B cell (primary cell): ENCODE measurements at places on chromosomes 12 and 14. TPM values are rescaled to one million over a fixed set of nuclear protein-coding genes. Genes with fewer than 3 reads are reported as not detected.

- DNase-seq, result no peak
- no peak overlapping the region for H3K27ac ChIP-seq
- no peaks in the 10 kb centered on the region for H3K4me1 ChIP-seq
- H3K4me3 ChIP-seq, result no peak overlapping the region
- peaks cover 15% of the 10 kb centered on the region for H3K36me3 ChIP-seq
- no peaks in the 10 kb centered on the region for H3K27me3 ChIP-seq
Measured at GRCh38 chr12:112307317-112308011, 74.8 kb downstream of the HECTD4 start.

DNA sequence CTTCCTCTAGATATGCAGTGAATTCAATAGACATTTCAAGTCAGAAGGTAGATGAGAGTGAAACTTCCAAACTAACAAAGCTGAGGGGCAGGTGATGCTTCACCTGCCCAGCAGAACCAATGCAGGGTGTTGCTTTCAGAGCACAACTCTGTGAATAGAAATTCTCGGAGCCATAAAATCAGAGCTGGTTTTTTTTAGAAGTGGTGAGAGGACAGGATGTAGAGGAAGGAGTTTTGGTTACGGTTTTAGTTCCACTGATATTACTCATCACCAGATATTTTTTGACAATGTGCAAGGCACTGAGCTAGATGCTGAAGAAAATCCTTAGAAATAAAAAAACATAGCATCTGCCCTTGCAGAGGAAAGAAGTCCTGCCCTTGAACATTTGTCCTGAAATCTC is 62.2 kb downstream of the BMP4 start:
- no peaks in the 10 kb centered on the region for H3K27me3 ChIP-seq
- no peaks in the 10 kb centered on the region for H3K4me1 ChIP-seq
- H3K4me3 ChIP-seq, result no peak overlapping the region
- DNase-seq, result no peak

- H3K36me3 ChIP-seq, result no peaks in the 10 kb centered on the region
- no peaks in the 10 kb centered on the region for H3K27me3 ChIP-seq
- no peak for DNase-seq
- H3K4me3 ChIP-seq, result no peak overlapping the region
- H3K27ac ChIP-seq, result no peak overlapping the region
Measured at GRCh38 chr12:127536833-127537428, 730.0 kb upstream of the TMEM132C start.

DNA sequence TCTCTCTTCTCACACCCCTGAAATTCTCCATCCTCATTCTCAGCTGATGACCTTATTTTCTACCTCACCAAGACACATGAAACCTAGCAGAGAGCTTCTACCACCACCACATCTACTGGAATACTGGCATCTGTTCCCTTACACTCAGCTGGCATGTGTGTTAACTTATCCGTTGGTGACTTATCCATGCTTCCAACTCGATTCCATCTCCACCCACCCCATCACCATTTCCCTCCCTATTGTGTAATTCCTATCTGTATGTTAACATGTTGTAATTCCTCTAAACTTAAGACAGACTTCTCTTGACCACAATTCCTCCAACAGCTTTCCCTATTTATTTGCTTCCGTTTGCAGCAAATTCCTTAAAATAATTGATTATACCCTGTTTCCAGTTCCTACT is 15.4 kb downstream of the C1S start:
- H3K4me3 ChIP-seq, result no peak overlapping the region
- no peak overlapping the region for H3K27ac ChIP-seq
- H3K27me3 ChIP-seq, result no peaks in the 10 kb centered on the region
- DNase-seq, result no peak
- H3K4me1 ChIP-seq, result no peaks in the 10 kb centered on the region

DNA sequence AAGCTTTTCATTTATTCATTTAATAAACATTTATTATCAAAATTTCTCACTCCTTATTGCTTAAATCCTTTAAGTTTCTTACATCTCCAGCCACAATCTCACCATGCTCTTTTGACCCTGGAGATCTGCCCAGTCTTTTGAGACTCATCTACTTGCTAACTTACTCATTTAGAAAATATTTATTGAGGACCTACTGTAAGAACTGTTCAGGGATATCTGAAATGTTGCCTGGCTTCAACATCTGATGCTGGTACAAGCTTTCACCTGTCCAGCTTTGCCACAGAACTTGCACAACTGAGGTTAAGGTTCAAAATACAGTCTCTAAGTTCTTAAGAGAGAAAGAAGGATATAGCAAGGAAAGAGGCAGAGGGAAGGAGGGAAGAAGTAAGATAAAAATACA is 17.5 kb upstream of the GXYLT1 start:
- H3K27me3 ChIP-seq, result no peaks in the 10 kb centered on the region
- DNase-seq, result no peak
- no peak overlapping the region for H3K4me3 ChIP-seq
- peak overlapping the region; percentile 72 for H3K27ac ChIP-seq

GRCh38 chr12:117514016-117514415 is 152.6 kb upstream of the NOS1 start:
- no peak overlapping the region for H3K4me3 ChIP-seq
- no peaks in the 10 kb centered on the region for H3K4me1 ChIP-seq
- H3K36me3 ChIP-seq, result no peaks in the 10 kb centered on the region
- DNase-seq, result no peak

GRCh38 chr14:102187044-102187443 is 47.3 kb downstream of the WDR20 start:
- no peak overlapping the region for H3K4me3 ChIP-seq
- H3K36me3 ChIP-seq, result no peaks in the 10 kb centered on the region
- DNase-seq, result no peak
- H3K27me3 ChIP-seq, result no peaks in the 10 kb centered on the region

- H3K4me1 ChIP-seq, result peaks cover 14% of the 10 kb centered on the region
- no peak overlapping the region for H3K27ac ChIP-seq
- H3K27me3 ChIP-seq, result no peaks in the 10 kb centered on the region
- peak; percentile 79 for DNase-seq
Measured at GRCh38 chr14:62126879-62127478, 364.8 kb downstream of the SNAPC1 start.

- no peak for DNase-seq
- H3K27me3 ChIP-seq, result no peaks in the 10 kb centered on the region
- H3K4me1 ChIP-seq, result peaks cover 7% of the 10 kb centered on the region
- no peak overlapping the region for H3K27ac ChIP-seq
Measured at GRCh38 chr14:34175574-34175973, 224.7 kb upstream of the EGLN3 start.

GRCh38 chr14:64706593-64707193 is 2.5 kb downstream of the PLEKHG3 start:
- H3K27ac ChIP-seq, result no peak overlapping the region
- H3K4me1 ChIP-seq, result peaks cover 52% of the 10 kb centered on the region
- H3K27me3 ChIP-seq, result peaks cover 46% of the 10 kb centered on the region
- no peaks in the 10 kb centered on the region for H3K36me3 ChIP-seq
- H3K4me3 ChIP-seq, result no peak overlapping the region

GRCh38 chr14:67426983-67427606 is 15.1 kb upstream of the PLEK2 start:
- no peaks in the 10 kb centered on the region for H3K27me3 ChIP-seq
- H3K4me1 ChIP-seq, result no peaks in the 10 kb centered on the region
- peak; percentile 85 for DNase-seq
- H3K4me3 ChIP-seq, result no peak overlapping the region

Gene ABHD12B
- not detected in 2 replicates for total RNA-seq

Gene LMNTD1
- not detected in 2 replicates for total RNA-seq

Gene IPO4
- 29.8 and 35.0 TPM in 2 replicates for total RNA-seq
